Activated CD4-positive, alpha-beta T cell treated with anti-CD3 and anti-CD28 coated beads, Interleukin-2, Interleukin-6, amounts not matched to agents 100 ng/mL and 50 ng/mL, durations not matched to agents 16 hours and 8 hours (primary cell): ENCODE measurements at places on chromosomes 16 and 17.

DNA sequence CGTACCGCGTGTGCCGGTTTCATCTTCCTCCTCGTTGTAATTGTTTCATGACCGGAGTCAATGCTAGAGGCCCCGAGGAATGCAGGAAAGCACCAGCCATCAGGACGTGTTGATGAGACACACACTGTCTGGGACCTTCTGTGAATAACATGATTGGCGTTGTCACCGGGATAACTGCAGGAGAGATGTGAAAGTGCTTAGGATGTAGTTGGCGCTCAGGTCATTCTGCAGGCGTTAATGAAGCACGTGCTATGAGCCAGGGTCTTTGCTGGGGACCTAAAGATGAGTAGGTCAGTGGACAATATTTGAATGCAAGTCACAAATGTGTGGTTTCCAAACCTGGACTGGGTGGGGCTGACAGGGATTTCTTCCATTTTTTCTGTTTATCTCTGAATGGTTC lies 181.6 kb upstream of the HSBP1 start:
- DNase-seq = no peak

GRCh38 chr16:12899529-12900143 lies 1.8 kb upstream of the SHISA9 start:
- no peak for DNase-seq

GRCh38 chr17:32498391-32498790 lies 11.6 kb downstream of the CDK5R1 start:
- no peak for DNase-seq

- DNase-seq = no peak
Measured at GRCh38 chr17:78428836-78429617, 50.6 kb downstream of the PGS1 start.
